ENCODE measurements at places on chromosomes 4 and X. TPM values are rescaled to one million over a fixed set of nuclear protein-coding genes. Genes with fewer than 3 reads are reported as not detected.

DNA sequence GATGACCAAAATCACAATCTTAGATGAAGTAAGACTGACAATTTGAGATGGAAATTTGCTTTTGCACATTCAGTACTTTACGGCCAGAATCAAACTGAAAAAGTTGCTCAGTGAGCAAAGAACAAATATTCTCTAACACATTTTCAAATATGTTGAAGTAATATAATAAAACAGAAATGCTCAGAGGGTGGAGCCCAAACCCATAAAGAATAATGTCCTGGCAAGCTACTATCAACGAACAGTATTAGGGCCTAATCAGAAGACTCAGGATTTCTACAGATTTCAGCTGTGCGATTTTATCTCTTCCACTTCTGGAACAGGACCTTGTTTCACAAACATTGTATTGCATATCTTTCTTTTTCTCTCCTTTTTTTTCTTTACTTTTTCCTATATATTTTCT is 505.0 kb downstream of the TECRL start:
- no peak for DNase-seq

Gene ADH1A
- total RNA-seq, result 2.5 TPM

- DNase-seq, result no peak
These were observed 150.6 kb downstream of the SPATA18 start for GRCh38 chr4:52201715-52202114.

- no peak for DNase-seq
These were observed 325.0 kb downstream of the PCDH7 start for GRCh38 chr4:31045151-31045550.

GRCh38 chr4:1539859-1540600 is 133.8 kb upstream of the NKX1-1 start:
- DNase-seq, result no peak

DNA sequence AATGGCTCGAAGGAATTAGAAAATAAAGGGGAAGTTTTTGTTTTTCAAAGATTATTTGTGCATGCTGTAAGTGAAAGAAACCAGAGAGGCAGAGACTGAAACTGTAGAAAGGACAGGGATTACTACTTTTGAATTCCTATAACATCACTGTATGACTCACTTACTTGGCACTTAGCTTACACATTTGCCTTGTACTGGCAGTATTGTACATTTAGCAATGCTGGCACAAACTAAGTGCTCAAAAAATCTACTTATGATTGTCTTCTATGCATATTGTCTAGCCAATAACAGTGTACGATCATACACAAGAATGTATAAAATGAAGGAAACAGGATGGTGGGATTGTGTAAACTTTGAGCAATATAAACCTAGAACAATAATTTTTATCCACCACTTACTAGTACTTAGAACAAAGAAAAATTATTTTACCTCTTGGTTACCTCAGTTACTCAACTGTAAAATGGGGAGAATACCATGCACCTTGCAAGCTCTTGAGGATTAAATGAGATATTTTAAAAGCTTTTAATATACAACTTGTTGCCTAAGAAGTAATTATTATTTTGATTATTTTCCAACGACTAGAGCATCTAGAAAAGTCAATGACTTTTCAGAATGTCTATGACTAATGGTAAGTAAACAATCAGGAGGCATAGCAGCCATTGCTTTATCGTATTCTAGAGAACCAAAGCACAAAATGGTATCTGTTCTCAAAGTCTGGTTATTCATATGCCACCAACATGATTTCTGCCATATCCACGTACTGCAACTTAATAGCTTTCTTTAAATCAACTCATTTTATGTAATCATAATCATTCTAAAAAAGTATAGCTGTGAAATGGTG is 4.7 kb downstream of the FAM120C start:
- no peak for DNase-seq

Gene ZNF711
- total RNA-seq, result 4.7 TPM

DNA sequence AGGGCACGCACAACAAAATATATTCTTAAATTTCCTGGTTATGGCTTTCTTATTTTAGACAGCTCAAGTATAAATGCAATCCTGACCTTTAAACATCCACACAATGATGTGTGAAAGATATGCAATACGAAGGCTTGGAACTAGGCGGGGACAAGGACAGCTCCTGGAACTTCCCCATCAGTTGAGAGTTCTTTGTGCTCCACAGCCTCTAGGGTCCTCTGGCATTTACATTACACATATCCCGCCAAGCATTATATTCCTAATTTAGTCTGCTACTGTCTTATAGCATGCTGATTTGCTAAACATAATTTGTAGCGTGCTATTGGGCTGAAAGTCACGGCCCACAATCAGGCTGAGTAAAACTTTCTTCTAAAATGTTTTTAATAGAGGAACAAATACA is 74.4 kb downstream of the FTHL17 start:
- no peak for DNase-seq

Gene STARD8
- 9.1 TPM for total RNA-seq

DNA sequence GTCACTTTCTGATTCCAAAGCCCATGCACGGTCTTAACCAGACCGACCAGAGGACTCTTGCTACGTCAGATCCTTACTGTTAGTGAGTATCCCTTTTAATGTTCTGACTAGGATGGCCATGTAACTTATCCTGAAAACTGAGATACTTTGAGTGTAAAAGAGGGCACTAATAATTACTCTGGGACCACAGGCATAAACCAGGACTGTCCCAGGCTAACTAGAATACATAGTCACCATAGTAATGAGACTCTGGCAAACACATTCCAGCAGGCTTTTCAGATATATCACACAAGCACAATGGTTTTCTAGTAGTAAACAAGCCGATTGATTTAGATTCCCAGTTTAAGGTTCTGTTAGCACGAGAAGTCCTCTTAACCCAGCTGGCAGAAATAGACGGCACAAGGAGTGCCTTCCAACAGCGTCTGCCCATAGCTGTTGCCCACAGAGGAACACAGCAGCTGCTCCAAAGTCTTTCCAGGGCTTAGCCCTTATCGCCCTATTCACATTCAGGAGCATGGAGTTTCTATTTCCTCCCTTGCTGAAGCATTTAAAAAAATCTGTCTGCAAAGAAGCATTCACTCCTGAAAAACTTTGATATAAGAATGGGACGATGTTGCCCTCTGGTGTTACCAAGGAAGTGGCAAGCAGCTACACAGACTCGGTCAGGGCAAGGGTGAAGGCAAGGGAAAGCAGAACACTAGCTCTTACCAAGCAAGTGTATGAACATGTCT is 92.4 kb downstream of the CXCL13 start:
- DNase-seq, result no peak

- no peak for DNase-seq
These were observed 2.5 kb downstream of the COQ2 start for GRCh38 chr4:83282049-83282535.

- DNase-seq, result no peak
These were observed 285.9 kb downstream of the GBA3 start for GRCh38 chr4:22978656-22979055.

Gene TEX13D
- not detected for total RNA-seq

Gene NLGN3
- 0.67 TPM for total RNA-seq

Gene NALF2
- total RNA-seq, result 0.23 TPM

DNA sequence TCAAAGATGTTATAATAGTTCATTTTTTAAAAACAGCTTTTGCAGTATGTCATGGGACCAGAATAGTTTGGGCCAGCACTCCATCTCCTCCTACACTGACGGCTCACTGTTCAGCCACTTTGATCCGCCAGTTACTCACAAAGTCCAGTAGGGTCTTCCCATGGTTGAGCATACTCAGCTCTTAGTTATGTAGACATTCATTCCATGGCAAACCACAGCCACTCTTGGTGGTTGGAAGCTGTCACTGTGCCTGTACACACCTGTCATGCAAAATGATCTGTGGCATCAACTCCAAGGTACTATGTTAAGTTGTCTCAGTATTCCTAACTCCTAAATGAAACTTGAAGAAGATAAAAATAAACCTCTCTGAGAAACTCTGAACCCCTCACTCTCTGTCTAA is 127.2 kb downstream of the NR3C2 start:
- no peak for DNase-seq

GRCh38 chrX:152155766-152156310 is 17.5 kb upstream of the MAGEA10 start:
- DNase-seq, result no peak

DNA sequence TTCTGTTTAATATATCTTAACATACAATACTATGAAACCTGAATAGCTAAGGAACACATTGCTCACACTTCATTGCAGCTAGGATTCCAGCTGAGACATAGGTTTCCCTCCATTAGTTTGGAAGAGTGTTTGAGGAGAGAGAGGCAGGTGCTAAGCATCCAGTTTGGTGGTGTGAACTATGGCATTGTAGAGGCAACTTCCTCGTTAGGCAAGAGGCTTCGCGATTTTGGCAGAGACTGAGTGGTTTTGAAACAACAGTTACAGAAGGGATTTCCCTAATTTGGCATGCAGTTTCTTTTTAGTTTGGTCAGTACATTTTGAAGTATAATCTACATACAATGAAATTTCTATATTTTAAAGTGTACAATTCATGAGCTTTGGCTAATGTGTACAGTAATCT is 117.1 kb upstream of the BMP3 start:
- DNase-seq, result no peak

Gene ZMYM3
- total RNA-seq, result 12.5 TPM

GRCh38 chr4:7978907-7979651 is 39.4 kb upstream of the AFAP1 start:
- no peak for DNase-seq

Gene PRKG2
- total RNA-seq, result 0.86 TPM

GRCh38 chr4:19375931-19376330 is 875.8 kb upstream of the SLIT2 start:
- DNase-seq, result no peak
